ENCODE measurements at places on chromosomes 5 and 9. TPM values are rescaled to one million over a fixed set of nuclear protein-coding genes. Genes with fewer than 3 reads are reported as not detected.

The NREP gene
- 188 TPM for total RNA-seq

The FOXD4L5 gene
- 0.11 TPM for total RNA-seq

The C5orf52 gene
- total RNA-seq = not detected

The TRIP13 gene
- 8.5 TPM for total RNA-seq

The DIMT1 gene
- 23.7 TPM for total RNA-seq

The PHF24 gene
- total RNA-seq = 0.16 TPM

The KCNMB1 gene
- 0.14 TPM for total RNA-seq
